ENCODE measurements at places on chromosomes 2 and 18.

- no peak for DNase-seq
Measured at GRCh38 chr18:54254265-54254758, 15.0 kb upstream of the POLI start.

DNA sequence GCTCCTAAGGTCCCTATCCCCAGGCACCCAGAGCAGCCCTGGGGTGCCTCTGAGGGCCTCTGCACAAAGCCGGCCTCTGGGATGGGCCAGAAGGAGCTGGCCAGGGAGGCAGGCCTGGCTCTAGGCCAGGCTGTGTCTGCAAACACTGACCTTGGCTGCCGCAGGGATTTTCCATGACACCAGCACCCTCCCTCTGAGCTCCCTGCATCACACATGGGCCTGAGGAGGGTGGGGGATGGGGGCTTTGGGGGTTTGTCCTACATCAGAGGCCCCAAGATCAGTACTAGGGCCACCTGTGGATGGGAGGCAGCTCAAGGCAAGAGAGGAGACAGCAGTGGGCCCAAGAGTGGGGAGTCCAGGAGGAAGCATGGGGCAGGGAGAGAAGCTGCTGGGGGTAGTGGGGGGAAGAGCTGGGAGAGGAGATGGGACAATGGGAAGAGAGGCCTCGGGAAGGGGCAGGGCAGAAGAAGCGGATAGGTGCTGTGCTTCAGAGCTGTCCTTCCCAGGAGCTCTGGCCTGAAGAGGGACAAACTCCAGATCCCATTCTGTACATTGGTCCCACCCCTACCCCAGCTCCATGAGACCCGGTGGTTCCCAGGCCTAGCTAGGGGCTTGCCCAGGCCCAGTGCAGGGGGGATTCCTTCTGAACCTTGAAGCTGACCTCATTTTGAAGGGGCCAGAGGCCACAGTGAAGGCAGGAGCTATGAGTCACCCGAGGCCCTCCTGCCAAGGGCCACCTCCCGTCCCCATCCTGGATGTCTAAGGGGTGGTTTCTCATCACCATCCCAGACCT lies 28.0 kb downstream of the KCNK3 start:
- DNase-seq = no peak

- no peak for DNase-seq
Measured at GRCh38 chr2:9971105-9971818, 19.8 kb downstream of the GRHL1 start.

DNA sequence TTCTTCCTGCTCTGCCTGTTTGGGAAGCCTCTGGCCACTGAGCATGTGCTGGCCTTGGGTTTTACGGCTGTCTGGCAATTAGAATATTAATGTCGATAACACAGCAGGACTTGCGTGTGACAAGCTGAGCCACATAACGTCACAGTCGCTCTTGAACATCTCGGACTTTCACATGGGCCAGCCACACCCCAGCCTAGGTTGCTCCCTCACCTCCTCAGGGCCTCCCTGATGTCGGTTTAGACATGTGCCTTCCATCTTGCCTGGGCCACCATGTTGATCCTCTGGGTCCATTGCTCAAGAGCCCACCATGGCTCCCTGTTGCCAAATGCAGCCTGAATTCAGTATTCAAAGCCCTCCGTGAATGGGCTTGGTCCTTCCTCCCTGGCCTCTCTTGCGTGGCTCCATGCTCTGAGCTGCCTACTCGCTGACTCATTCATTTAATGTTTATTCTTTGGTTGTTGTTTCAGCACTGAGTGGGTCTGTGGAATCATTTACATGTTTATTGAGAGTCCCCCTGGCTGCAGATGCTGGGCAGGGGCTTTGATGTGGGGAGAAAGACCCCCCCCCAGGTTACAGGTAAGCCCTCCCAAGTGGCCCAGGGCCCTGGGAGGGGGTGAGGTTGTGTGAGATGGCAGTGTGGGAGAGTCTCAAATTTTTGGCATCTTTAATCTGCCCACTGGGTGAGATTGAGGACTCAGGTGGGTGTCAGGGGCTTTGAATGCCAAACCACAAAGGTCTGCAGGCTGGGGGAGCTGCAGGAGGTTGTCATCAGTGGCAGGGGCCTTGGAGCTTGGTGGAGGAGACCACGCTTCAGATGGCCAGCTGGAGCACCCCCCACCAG lies 62.0 kb downstream of the ODC1 start:
- DNase-seq = no peak

DNA sequence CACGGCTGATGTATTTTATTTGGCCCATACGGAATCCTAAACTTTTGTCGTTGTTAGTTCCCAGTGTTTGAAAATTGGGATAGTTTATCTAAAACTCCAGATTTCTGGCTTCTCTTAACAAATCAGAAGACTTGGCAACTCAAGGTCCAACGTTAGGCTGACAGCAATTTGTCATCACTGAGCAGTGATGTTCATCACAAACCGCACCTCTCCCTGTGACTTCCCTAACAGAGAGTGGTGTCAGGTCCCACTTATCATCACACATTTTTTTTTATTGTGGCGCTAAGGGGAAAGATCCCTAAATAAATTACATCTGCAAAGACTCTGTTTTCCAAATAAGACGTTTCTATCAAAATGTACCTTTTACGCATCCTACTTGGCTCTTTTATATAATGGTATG lies 55.7 kb downstream of the RASGRP3 start:
- no peak for DNase-seq

GRCh38 chr18:59704146-59704545 lies 6.9 kb upstream of the CCBE1 start:
- no peak for DNase-seq

- no peak for DNase-seq
Measured at GRCh38 chr2:183255411-183255810, 131.2 kb downstream of the NUP35 start.

GRCh38 chr2:237980751-237981150 lies 13.9 kb downstream of the UBE2F start:
- DNase-seq = no peak

GRCh38 chr2:162212366-162212765 lies 30.9 kb downstream of the FAP start:
- no peak for DNase-seq

DNA sequence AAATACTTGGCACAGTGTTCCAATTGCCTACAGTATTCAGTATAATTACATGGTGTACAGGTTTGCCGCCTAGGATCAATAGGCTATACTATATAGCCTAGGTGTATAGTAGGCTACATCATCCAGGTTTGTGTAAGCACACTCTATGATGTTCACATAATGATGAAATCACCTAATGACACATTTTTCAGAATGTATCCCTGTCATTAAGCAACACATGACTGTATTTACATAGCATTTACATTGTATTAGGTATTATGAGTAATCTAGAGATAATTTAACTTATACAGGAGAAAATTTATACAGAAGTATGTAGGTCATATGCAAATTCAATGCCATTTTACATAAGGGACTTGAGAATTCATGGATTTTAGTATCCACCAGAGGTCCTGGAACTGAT lies 35.4 kb downstream of the SCN7A start:
- DNase-seq = no peak

- DNase-seq = no peak
Measured at GRCh38 chr2:231373184-231373583, 22.3 kb upstream of the B3GNT7 start.

DNA sequence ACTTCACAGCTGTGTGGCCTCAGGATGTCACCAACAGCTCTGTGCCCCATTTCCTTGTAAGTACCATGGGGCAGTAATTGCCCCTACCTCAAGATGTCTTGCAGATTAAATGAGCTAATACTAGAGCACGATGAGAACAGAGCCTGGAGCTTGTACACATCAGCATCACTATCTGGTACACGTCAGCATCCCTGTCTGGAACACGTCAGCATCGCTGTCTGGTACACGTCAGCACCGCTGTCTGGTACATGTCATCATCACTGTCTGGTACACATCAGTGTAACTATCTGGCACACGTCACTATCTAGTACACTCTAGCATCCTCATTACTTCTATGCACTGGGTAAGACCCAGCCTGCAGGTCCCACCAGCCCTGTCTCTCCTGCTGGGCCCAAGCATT lies 37.2 kb downstream of the AQP12A start:
- no peak for DNase-seq

DNA sequence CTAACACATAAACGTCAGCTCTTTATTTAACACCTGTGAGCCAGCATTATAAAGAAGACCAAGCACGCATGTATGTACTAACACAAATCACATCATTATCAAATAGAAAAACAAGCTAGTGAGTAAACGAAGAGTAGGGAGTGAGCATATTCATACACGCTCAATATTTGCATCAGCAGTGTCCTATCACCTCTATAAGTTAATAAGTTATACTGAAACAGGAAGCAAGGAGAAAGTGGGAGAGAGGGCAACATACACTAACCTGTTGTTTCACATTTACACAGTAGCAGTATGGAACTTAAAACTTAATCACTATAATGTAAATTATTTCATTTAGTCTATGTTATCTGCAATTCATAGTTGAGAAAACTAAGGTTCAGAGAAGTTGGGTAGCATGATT lies 321.5 kb upstream of the TANK start:
- DNase-seq = no peak

DNA sequence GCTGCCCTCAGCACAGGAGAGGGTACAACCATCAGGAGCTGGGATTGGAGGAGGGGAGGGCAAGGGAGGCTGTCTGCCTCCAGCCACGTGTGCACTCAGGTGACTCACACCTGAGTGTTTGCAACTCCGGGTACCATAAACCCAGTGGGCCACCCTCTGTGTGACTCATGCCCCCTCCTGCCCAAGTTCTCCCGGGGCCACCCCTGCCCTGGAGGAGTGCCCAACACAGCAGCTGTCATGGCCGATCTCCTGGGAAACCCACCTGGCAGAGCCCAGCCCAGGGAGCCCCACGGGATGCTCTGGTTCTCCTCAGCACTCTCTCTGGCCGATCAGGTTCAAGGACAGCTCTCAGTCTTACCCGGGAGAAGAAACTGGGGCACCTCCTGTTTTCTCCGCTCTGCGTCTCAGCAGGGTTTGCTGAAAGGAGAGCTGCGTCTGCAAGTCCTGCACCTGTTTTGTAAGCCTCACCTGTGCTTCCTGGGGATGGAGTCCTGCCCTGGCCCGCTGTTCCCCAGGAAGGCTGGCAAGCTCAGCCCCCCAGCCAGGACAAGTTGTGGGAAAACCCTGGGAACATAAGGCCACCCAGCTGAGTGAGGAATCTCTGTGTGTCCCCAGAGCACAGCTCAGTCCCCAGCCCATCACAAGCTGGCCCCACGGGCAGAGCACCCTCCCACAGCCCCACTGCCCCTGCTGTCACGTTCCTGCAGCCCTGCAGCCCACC lies 44.0 kb upstream of the UBE2F start:
- DNase-seq = no peak

DNA sequence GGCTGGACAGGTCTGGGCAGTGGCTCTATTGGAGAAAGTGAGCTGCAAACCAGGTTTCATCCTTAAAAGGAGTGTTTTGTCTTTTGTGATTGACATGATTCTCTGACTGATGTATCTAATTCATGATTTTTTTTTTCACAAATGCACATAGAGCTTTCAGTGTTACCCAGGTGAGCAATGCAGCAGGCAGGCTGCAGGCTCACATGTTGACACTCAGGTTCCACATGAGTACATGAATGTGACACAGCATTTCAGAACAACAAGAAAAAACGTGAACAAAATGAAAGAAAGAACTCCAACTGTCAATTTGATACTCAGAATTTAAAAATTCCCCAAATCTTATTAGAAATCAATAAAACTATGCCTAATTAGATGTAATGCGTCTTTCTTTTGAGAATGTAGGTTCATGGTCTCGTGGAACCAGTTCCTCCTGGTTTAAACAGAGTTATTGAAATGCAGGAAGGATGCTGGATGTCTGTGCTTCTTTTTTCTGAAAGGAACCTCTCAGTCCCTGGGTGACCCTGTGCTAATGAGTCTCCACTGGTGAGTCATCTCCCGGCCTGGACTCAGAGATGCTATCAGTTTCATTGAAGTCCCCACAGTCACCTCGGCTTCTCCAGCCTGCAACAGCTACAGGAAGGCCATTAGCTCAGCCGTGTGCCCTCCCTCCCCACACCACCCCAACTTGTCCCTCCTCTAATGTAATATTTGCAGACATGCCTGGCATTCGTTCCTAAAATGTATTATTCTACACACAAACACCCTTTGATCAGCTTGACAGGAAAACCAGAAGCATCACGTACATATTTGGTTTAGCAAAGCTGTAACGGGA lies 430.4 kb downstream of the LPIN1 start:
- no peak for DNase-seq

Data from NCI-H1105 (cell line).